ENCODE measurements at places on chromosomes 4 and X.

DNA sequence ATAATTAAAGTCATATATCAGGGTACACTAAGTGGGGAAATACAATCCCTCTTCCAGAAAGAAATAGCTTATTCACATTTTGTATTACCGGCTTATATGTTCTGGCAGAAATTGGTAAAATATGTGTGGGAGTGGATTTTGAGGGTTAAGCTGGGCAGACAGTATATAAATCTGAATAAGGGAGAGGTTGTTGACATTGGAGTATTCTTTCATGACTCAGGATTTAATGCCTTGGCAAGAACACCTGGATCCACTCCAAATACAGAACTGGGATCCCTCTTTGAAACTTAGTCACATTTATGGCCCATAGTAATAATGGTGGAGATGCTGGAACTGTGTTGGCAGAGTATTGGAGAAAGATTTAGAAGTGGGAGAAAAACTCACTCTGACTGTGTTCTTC is 54.3 kb upstream of the TET2 start:
- no peak for DNase-seq

GRCh38 chrX:16096141-16096540 is 27.2 kb upstream of the GRPR start:
- DNase-seq: no peak

GRCh38 chr4:53015681-53016080 is 153.6 kb downstream of the RASL11B start:
- no peak for DNase-seq

- DNase-seq: no peak
These were observed 117.1 kb upstream of the DKK2 start for GRCh38 chr4:107153228-107153627.

DNA sequence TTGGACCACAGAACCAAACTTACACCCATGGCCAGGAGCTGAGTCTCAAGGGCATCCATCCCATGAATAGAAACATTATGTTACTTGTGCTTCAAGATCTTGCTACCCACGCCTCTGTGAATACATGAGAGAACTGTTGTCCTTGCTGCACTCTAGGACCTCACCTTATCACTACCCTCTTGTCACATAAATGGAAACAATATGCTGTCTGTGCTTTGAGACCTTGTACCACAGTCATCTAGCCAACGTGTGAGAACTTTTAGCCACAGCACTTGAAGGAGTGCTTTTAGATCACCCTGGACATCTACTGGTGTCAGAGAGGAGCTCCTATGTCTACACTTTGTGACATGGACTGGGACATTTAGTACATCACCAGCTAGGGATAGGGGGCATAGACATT is 30.7 kb upstream of the HUWE1 start:
- no peak for DNase-seq

DNA sequence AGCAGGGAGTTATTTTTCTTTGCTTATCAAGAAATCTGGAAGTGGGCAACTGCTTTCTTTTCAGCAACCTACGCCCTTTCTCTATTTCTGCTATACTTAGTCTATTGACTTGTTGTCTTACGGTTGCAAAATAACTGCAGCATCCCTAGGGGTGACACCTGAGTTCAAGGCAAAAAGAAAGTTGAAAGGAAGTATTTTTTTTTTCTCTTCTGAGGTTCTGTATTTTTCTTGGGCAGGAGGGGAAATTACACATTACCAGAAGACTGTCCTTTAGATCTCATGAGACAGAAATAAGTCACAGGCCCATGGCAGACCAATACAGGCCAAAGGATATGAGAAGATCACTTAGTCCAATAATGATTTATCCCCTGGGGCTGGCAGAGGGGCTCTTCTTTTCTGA is 204.7 kb upstream of the CASK start:
- DNase-seq: no peak
